Motor neuron (in vitro differentiated cells): ENCODE measurements at places on chromosomes 2 and 18. TPM values are rescaled to one million over a fixed set of nuclear protein-coding genes. Genes with fewer than 3 reads are reported as not detected.

GRCh38 chr18:37414816-37415215 is 150.8 kb downstream of the CELF4 start:
- ATAC-seq = no peak

- ATAC-seq = no peak
Observed at GRCh38 chr2:85702172-85702571, 8.0 kb downstream of the GNLY start.

DNA sequence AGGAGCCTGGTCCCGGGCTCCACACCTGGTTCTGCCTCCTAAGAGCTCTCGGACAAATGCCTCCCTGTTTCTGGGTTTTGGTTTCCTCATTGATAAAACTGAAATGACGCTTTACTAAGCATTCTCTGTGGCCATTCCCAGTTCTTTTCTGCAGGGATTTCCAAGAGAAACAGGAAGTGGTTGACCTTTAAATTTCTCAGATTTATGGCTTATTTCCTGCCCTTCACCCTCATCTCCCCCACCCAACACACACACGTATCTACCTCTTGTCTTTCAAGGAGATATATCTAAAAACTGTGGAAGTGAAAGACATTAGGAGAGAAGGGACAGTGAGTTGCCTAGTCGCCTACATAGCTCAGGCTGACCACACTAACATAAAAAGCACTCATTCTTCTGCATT is 53.0 kb downstream of the PIEZO2 start:
- ATAC-seq = no peak

DNA sequence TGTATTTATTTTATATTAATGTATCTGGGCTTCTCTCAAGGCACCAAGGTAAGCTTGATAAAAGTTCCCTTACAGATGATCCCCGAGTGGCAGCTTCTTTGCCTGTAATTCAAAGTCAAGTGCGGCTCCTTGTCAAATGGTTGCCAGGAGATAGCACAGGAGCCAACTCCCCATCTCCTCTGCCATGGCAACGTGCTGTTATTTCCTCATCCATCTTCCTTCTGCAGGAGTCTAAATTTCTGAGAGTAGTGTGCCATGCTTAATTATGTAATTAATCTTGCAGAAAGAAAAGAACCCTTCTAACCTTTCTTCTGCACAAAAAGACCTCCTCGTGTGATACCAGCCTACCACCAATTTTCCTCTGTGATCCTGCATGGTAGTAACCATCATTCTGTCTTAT is 46.2 kb upstream of the ACMSD start:
- ATAC-seq = peak; percentile 89

DNA sequence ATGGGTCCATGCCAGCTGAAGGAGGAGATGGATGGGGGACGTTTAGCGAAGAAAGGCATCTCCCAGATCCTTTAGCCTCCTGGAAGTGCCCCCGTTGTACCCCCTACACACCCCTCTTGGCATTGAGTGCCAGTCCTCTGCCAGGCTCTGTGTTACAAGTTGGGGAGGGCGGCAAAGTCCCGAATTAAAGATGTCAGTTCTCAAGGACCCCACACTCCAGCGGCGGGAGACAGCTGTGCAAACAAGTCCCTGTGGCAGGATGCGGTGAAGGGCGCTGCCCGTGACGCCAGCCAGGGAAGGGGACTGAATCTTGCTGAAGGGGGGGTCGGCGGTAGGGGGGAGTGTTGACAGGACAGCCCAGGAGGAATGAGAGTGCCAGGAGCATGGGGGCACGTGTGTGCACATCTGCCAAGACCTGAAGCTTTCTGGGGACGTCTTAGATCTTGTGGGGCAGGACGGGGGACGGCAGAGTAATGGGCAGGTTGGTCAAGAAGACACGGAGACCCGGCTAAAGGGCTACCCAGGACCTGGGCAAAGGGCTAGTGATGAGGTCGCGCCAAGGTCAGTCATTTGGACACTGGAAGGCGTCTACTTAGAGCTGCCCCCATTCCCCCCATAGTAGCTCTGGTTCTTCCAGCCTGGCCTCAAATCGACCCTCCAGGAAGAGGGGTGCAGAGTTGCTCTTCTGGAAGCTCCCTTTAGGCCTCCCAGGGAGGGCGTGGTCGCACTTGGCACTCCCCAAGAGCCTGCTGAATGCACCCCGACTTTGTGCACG is 2.8 kb upstream of the CTDSP1 start:
- no peak for ATAC-seq

The DNER gene
- total RNA-seq = 102 and 117 TPM in 2 replicates

GRCh38 chr18:6681331-6681875 is 48.1 kb upstream of the ARHGAP28 start:
- no peak for ATAC-seq

The DUSP2 gene
- total RNA-seq = 0.53 and 1.1 TPM in 2 replicates

DNA sequence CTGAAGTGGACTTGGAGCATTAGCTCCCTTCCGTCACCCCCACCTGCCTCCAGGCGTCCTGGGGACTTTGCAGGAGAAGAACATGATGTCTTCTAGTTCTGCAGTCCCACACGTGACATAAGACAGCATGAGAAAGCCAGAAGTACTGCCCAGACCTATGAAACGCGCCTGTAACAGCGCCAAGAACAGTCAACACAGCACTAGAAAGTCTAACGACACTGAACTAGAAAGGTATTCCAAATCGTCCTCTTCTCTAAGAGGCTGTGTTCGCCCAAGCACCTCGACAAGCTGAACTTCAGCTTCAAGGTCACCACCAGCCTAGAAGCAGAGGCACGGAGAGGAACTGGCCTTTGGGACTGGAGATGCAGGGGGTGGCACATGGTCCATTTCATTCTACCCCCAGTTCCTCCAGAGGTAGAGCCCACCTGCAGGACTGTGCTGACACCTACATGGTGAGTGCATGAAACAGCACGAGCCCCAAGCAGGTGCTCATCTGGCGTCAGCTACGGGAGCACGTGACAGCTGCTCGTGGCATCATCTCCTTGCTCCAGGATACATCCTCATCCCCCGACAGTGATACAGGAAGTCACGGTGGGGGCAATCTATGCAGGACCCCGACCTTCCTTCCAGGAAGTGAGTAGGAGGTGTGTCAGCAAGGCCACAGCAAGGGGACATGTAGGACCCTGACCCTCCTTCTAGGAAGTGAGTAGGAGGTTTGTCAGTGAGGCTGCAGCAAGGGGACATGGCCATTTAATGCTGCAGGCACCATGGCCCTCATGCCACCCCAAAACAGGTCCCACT is 3.7 kb downstream of the HDAC4 start:
- ATAC-seq = no peak

The EMILIN2 gene
- total RNA-seq = 0.82 and 0.88 TPM in 2 replicates

- ATAC-seq = no peak
Observed at GRCh38 chr18:11581286-11581685, 28.1 kb upstream of the SLC35G4 start.

- no peak for ATAC-seq
Observed at GRCh38 chr18:42105394-42105793, 150.4 kb downstream of the PIK3C3 start.

The MC4R gene
- total RNA-seq = 0.09 TPM in 1 of 2 replicates, not detected in the other

The SLC5A7 gene
- 7.2 and 7.5 TPM in 2 replicates for total RNA-seq

- peak; percentile 98 for ATAC-seq
Observed at GRCh38 chr2:41937464-41937906, 110.3 kb upstream of the PKDCC start.

GRCh38 chr18:10839421-10839820 is 309.9 kb downstream of the PIEZO2 start:
- ATAC-seq = no peak

The CCDC74A gene
- 2.3 and 3.9 TPM in 2 replicates for total RNA-seq

The SLC8A1 gene
- total RNA-seq = 53.4 and 55.1 TPM in 2 replicates

DNA sequence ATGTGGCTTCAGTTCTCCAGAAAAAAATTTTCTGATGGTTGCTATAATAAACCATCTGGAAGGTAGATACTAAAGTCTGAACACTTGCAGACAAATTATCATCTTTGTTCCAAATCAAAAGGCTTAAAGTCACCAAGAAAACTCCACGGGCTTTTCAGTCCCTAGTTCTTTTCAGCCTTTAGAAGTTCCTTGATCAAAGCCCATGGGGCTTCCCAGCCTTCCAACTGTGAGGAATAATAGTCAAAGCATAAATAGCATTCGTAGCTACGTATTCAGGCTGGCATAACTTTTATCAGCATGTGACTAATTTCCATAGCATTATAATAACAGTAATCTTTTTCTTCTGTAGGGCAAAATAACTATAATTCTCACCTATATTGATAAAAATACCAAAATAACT is 13.9 kb downstream of the SCG2 start:
- no peak for ATAC-seq

The ARMC9 gene
- total RNA-seq = 17.5 and 17.6 TPM in 2 replicates

- ATAC-seq = no peak
Observed at GRCh38 chr2:86788165-86788564, 2.5 kb downstream of the CD8A start.

The CD226 gene
- 0.52 and 0.87 TPM in 2 replicates for total RNA-seq

The TMEM163 gene
- 0.26 and 0.31 TPM in 2 replicates for total RNA-seq

The OTX1 gene
- 1.7 and 7.8 TPM in 2 replicates for total RNA-seq

- no peak for ATAC-seq
Observed at GRCh38 chr2:18062892-18063291, 184.4 kb downstream of the KCNS3 start.

DNA sequence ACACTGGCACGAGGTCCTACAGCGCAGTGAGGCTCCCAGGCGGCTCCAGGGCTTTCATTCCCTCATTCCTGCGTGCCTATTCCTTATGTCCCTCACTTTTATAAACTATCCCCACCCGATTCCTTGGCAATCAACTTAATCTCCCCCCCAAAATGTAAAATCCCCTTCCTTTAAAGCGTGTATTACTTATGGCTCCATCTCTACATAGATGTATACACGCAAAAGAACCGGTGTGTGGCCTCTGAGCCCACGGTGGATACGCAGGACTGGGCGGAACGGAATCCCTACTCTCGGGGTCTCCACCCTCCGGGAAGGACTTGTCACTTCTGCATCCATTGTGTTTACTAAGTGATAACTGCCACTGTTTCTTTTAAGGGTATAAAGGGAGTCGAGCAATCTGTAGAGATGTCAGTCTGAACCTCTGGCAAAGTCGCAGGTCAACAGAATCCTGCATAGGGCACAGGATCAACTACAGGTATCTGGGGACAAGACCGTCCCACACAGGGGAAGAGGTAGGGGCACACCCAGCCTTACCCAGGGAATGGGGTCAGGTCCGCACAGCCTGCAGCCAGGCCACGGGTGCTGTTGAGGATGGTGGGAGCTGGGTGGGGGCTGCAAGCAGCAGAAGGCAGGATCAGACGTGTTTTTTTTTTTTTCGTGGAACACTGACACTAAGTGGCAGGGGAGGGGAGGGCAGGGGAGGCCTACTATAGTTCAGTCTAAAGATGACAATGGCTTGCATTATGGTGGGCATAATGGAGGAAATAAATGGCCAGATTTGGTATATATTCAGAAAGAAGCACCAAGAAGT is 42.1 kb downstream of the HDLBP start:
- ATAC-seq = no peak

The GPR148 gene
- total RNA-seq = 0.41 and 0.55 TPM in 2 replicates

DNA sequence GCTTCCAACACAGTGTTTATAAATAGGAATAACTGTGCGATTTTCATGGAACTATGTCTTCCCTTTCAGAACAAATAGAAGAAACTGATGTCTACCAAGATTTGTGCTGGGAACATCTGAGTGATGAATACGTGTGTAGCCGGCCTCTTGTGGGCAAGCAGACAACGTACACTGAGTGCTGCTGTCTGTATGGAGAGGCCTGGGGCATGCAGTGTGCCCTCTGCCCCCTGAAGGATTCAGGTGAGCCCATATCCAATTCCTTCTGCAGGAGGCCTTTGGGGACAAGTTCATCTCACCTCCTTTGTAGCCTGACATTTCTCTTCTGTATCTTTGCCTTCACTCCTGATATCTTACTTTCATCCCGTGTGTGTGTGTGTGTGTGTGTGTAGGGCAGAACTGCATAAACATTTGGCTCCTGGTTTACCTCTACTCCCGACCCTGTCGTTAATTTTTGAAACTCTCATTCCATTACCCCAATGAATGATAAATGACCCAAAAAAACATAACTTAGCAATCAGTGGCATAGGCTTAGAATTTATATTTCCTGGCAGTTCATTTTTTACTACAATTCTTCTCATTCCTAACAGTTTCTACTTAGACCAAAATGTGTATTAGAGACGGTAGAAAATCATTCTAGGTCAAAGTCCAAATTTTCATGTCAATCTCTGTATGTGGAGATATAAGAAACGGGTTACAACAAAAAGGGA is 111.0 kb upstream of the RASGRP3 start:
- no peak for ATAC-seq

The ZC3H15 gene
- 87.7 and 96.3 TPM in 2 replicates for total RNA-seq

DNA sequence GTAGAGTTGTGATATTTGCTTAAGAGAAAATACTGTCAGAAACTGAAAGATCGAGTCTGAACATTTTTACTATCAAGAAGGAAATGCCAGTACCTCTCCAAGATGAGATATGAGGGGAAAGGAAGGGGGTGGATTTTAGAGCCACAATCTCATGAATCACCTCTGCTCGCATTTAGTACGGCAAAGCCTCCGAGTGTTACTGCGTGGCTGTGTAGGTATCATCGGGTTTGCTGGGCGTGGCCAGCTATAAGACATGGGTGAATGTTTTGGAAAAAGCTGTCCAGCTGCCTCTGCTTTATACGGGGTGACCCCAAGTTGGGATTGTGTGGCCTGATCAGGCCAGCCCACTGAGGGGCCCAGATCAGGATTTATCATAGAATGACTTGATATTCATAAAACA is 826.4 kb downstream of the SOCS6 start:
- no peak for ATAC-seq

DNA sequence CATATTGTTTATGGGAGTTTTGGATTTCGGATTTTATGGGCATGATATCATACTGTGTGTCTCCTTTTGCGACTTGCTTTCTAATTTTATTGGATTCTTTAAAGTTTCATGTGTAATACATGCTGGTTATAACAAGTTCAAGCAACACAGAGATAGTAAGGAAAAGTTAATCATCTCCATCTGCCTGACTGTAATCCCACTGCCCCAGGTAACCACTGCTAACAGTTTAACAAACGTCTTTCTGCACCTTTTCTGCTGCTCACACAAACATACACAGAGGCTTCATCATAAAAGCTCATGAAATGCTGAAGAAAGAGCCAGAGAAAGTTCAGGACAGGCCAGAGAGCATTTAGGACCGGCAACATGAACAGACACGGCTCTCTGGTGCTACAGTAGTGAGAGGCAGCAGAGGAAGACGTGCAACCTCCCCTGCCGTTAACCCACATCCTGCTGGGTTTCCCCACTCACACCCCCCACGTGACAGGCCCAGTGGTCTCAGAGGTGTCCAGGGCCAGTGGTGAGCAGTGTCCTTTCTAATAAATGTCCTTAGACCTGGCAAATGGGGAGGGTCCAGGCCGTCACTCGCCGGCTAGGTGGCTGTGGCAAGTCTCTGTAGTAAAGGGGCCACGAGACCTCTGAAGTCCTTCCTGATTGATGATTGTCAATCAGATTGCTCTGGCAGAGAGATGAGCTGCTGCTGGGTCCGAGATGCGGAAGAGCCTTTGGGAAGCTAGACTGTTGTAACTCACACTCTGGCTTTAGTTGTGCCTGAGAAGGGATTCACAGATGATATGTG is 43.0 kb upstream of the SLC1A4 start:
- ATAC-seq = no peak

GRCh38 chr2:128633501-128633900 is 314.8 kb upstream of the HS6ST1 start:
- no peak for ATAC-seq

- ATAC-seq = no peak
Observed at GRCh38 chr2:187917535-187917934, 363.3 kb upstream of the TFPI start.
